ENCODE measurements at places on chromosomes 6 and 20.
A peak's percentile ranks its signal among the peaks of the same experiment; 100 is the strongest.

GRCh38 chr20:42795111-42795695 is 394.5 kb downstream of the PTPRT start:
- peak; percentile 52 for DNase-seq

DNA sequence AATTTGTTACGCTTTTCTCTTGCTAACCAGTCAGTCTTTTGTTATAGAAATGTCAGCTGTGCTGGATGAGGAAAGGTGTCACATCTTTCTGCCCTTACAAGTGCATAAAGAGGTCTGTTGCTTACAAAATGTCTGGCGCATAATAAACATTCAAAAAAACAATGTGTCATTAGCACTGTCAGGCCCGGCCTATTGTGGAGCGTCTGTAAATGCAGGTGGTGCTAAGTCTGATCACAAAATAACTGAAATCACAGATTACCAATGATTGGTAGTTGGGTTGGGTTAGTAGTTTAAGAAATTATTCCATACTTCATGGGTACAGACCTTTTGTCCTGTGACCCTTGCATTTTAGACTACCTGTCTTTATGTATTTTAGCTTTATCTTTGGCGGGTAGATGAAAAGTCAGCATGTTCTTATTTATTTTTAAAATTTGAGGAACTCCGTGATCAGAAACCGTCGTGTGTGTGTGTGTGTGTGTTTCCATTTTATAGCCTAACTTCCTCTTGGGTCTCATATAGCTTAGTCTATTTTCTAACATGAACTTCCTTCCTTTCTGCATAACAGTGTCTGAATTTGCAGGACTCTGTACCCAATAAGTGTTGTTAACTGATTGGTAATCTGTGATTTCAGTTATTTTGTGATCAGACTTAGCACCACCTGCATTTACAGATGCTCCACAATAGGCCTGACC is 88.1 kb upstream of the IFNGR1 start:
- no peak for DNase-seq

GRCh38 chr20:44457016-44457415 is 18.7 kb upstream of the TTPAL start:
- no peak for DNase-seq

DNA sequence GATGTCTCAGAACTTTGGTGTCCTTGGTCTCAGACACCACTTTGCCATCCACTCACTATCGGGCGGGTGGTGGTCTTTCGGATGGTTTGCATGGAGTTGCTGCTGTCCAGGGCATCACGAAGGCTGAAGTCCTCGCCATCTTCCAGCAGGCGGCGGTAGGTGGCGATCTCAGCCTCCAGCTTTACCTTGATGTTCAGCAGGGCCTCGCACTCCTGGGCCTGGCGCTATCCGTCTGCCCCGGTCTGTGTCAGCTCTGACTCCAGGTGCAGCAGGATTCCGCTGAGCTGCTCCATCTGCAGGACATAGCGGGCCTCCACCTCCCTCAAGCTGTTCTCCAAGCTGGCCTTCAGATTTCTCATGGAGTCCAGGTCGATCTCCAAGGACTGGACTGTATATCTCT is 36.0 kb downstream of the ZNF311 start:
- no peak for DNase-seq

DNA sequence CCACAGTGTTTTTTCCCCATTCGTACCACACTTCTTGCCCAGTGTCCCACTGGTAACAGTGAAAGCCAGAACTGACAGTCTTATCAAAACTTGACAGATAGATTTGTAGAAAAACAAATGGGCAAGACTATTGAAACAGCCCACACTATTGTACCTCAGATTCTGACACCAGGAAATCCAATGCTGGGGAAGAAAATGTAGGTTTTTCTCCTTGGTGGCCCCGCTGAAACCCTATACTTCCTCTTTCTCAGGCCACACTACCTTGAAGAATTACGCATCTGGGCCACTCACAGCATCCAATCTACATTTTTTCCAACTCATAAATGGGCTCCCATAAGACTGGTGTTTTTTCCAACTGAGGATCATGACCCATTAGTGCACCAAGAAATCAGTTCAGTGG is 90.9 kb upstream of the HDDC2 start:
- DNase-seq: no peak

- no peak for DNase-seq
Measured at GRCh38 chr20:408843-409696, 971 bp downstream of the RBCK1 start.

DNA sequence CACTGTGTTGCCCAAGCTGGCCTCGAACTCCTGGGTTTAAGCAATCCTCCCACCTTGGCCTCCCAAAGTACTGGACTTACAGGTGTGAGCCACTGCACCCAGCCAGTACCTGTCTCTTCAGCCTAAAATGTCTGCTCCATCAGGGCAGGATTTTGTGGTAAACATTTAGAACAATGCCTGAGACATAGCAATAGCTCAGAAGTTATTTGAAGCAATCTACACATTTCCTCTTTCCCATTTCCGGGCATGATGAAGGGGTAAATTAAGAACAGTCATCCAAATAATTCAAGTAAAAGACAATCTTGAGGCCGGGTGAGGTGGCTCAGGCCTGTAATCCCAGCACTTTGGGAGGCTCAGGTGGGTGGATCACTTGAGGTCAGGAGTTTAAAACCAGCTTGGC is 69.0 kb upstream of the ZNF217 start:
- DNase-seq: no peak

DNA sequence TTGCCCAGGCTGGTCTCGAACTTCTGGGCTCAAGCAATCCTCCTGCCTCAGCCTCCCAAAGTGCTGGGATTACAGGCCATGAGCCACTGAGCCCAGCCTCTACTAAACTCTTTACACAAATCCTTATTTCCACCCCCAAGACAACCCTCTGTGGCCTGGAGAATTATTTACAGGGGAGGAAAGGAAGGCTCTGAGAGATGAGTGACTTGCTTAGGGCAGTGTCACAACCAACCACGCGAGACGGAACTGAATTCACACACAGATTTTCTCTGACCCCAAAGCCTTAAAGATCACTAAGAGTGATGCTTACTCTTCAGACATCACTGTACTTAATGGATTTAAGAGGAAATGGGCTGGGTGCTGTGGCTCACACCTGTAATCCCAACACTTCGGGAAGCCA is 86.2 kb downstream of the RIPOR3 start:
- DNase-seq: no peak

GRCh38 chr6:123022975-123023374 is 26.9 kb downstream of the CLVS2 start:
- DNase-seq: no peak

- DNase-seq: no peak
Measured at GRCh38 chr6:111173946-111174345, 86.6 kb downstream of the SLC16A10 start.

DNA sequence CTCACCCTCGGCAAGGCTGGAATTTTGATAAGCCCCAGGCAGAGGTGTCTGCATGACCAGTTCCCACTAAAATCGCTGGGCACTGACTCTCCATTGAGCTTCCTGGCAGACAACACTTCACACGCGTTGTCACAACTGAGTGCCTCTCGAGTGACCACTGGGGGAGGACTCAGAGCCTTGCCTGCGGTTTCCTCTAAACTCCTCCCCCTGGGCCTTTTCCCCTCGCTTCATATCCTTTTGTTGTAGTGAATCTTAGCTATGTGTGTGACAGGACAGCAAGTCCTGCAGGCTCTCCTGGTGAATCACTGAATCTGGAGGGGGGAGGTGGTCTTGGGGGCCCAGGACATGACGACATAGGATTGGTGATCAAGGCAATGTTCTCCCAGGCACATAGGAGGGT is 670.8 kb downstream of the PRKN start:
- peak; percentile 28 for DNase-seq

- DNase-seq: no peak
Measured at GRCh38 chr6:84728602-84729001, 35.8 kb downstream of the TBX18 start.

- DNase-seq: no peak
Measured at GRCh38 chr20:17640875-17641378, 41.1 kb downstream of the RRBP1 start.

GRCh38 chr20:6583134-6583738 is 184.2 kb upstream of the BMP2 start:
- peak; percentile 43 for DNase-seq

GRCh38 chr6:47137073-47137472 is 94.9 kb upstream of the ADGRF1 start:
- no peak for DNase-seq

DNA sequence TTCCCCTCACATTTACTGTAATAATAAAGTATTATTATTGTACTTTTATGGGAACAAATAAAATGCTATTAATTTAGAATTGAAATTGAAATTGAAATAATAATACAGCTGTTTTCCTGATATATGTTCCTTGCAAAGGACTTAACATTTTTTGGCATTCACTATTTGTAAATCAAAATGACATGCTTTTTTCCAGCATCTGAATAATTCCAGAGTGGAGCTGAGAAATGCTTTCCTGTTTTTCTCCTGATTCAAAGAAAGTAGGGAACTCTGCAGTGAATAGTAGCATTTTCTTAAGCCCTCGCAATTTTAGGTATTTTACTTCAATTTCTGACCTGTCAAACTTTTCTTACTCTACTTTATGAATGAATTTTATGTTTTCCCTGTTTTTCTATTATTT is 72.1 kb downstream of the PHACTR2 start:
- DNase-seq: no peak

DNA sequence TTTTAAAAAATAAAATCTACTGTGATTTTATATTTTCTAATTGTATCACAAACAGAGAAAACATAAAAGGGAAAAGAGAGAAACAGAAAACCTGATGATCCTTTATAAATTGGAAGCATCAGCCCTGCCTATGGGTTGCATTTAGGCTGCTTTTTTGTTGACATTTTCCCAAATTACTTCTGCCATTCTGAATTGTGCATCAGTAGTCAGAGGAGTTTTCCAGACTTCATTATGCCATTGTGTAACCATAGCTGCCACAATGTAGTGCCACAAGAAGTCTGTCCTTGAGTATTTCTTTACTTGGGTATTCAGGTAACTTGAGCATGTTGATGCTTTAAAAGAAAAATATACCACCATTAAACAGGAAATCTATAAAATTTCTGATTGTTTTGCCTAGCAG is 130.3 kb downstream of the HACE1 start:
- DNase-seq: no peak

GRCh38 chr6:157099912-157100593 is 223.3 kb downstream of the TMEM242 start:
- no peak for DNase-seq

DNA sequence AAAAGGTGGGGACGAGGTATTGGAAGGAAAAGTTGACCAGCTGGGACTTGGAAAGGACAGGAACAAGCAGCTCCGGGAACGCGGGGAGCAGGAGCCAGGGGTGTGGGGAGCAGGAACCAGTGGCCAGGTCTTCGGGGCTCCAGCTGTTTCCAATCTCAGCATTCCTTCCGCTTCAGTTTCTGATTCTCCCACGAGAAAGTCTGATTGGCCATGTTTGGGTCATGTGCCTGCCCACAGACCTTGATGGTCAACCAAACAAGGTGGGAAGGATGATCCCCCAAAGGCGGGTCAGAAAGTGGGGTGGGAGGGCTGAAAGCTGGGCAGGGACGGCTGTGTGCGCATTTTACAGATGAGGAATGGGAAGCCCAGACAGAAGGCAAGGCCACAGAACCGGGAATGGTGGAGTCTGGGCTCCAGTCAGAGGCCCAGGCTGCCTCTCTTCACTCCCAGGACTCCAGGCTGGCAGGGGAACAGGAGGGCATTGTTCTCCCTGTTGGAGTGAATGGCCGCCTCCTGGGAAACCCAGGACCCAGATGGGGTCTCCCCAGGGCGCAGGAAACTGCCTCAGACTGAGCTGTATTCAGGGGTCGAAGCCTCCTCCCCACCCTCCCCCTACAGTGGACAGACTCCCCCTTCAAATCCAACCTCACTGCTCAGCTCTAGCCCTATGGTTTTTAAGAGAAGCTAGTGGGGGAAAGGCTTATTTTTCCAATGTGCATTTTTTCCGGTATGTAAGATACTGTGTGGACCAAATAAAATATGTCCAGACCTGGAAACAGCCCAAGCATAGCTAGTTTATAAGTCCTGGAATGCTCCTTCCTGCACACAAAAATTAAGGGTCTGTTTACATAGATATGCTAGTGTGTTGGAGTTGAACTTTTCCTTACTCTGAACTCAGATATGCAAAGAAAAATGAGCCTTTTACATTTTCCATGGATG is 12.2 kb upstream of the PTGIS start:
- DNase-seq: no peak

DNA sequence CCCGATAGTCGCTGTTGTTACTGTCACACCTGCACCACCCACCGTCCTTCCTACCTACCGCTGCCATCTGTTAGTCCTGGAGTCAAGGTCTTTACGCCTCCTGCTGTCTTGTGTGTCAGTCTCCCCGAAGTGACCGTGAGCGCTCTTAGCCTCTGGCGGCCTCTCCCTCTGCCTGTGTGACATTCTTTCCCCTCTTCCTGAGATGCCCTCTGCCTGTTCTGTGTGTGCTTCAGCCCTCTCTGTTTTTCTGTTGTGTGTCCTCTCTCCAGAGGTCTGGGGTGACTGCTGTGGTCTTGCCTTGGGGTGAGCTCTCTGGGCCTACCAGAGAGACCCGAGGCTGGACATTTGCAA is 54.9 kb downstream of the TCP11 start:
- no peak for DNase-seq

DNA sequence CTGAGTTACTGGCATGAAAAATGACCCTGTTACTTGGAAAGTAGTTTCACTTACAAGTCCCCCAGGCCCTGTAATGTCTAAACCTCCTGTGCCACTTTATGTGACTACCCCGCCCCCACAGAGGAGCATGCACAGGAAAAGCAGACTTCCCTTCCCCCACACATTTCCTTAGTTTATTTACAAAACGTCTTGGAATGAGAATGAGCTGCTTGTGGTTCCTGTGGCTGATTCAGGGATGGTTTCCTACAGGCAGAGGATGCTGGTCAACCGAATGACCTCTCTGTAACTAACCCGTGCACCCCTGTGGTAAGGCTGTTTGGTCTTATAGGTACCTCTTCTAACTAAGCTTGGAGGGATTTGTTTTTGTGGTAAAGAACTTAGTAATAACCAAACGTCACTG is 28.5 kb downstream of the RSPO3 start:
- no peak for DNase-seq
